ENCODE measurements at places on chromosomes 3 and 15.

- DNase-seq, result no peak
These were observed 158.6 kb upstream of the NR2E3 start for GRCh38 chr15:71651750-71652186.

DNA sequence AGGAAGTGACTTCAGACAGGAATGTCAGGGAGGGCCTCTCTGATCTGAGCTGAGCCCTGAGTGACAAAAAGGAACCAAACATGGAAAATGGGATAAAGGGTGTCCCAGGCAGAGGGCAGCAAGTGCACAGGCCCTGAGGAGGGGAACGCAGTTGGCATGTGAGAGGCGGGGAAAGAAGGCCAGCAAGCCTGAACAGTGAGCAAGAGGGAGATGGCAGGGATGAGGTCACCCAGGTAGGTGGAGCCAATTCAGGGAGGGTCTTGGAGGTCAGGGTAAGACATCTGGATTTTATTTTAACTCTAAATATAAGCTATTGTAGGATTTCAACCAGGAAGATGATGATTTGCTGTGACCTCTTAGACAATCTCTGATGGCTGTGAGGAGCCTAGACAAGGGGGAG, 167.7 kb downstream of the LRTM1 start:
- no peak for DNase-seq

DNA sequence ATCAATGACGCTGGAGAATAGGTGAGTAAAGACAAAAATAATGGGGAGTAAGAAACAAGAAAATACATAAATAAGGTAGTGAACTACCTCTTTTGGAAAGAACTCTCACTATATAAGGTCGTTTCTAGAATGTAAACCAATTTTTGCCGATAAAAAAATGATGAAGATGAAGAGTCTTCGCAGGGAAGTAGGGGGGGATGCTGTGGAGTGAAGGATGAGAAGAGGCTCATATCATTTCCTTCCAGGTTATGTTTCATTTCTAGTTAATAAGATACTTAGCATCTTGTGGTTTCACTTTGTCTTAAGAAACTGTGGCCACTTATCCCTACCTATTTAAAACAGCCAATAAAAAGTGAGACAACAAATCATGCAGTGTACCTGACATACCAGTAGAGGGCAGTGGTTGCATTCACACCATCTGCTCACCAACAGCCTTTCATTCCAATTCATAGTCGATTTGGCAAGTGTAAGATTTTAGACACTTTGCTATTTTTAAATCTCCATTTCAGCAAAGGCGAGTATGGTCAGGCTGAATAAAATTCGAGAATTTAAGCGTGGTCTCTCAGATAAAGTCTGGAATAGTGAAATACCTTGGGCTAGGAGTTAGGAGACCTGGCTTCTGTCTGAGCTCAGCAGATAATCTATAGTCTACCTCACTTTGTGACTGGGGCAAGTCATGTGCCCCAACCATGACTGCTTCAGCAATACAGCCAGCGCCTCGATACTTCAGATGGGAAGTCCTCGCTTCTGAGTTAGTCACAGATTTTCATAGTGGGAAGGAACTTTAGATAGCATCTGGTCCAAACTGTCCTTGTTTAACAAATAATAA, 28.9 kb upstream of the ICE2 start:
- DNase-seq, result peak; percentile 83

DNA sequence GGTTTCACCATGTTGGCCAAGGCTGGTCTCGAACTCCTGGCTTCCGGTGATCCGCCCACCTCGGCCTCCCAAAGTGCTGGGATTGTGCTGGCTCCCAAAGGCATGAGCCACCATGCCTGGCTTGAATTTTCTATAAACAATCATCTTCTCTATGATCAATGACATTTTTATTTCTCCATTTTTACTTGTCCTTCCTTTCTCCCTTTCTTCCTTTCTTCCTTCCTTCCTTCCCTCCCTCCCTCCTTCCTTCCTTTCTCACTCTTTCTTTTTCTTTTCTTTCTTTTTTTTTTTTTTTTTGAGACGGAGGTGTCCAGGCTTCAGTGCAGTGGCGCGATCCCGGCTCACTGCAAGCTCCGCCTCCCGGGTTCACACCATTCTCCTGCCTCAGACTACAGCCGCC, 8.6 kb upstream of the KPNA1 start:
- DNase-seq, result no peak

DNA sequence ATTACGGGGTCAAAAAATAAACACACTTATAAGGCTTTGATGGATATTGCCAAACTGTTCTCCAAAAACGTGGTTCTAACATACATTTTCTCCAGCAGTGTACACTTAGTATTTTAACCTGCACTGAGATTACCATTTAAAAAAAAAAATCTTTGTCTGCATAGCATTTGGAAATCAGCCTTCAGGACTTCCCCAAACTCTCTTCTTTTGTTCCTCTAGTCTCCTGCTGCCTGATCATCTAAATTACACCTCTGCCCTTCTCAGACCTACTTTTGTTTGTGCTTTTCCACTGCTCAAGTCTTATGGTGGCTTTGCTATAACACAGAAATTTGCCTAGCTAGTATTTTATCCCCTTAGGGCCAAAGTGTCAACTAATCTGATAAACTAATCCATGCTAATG, 3.8 kb downstream of the NCEH1 start:
- DNase-seq, result no peak

GRCh38 chr3:106540743-106541142, 671.9 kb upstream of the CBLB start:
- no peak for DNase-seq

- no peak for DNase-seq
These were observed 243.2 kb upstream of the LRRN1 start for GRCh38 chr3:3556078-3556477.

DNA sequence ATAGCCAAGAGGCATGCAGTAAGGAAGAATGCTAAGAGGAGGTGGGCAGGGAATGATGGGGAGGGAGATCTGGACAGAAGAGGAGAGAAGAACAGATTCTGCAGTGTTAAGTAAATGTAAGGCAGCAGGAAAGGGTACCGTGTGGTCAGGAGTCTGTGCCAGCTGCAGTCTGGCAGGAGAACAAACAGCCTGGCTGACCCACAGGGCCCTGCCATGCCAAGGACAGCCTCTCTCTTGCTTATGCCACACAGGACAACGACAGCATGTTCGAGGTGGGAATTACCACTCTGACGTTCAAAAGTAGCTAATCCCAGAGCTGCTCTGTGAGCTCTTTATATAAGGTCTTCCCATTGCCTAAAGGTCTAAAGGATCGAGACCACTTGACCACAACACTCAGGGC, 31.3 kb downstream of the DAPK2 start:
- no peak for DNase-seq

GRCh38 chr3:26713091-26713490, 90.5 kb downstream of the LRRC3B start:
- no peak for DNase-seq

GRCh38 chr3:147000274-147000673, 395.1 kb upstream of the PLSCR5 start:
- no peak for DNase-seq

GRCh38 chr3:189718215-189718614, 87.0 kb downstream of the TP63 start:
- no peak for DNase-seq

DNA sequence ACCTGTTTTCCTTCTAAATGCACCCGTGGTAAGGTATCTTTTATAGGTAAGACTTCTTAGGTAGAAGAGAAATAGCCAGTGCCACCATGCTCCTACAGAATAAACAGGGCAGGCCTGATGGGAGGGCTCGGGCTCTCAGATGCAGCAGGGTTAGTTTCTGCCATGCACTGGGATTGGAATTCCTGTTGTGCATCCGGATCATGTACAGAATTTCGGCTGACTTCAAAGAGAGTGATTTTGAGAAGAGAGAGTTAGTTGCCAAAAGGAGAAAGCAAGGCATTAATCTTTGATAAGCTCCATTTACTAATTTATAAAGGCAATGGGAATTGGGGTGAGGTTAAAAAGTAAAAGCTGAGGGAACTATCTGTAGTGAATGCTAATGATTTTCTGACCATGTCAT, 211.2 kb downstream of the WDR72 start:
- no peak for DNase-seq

DNA sequence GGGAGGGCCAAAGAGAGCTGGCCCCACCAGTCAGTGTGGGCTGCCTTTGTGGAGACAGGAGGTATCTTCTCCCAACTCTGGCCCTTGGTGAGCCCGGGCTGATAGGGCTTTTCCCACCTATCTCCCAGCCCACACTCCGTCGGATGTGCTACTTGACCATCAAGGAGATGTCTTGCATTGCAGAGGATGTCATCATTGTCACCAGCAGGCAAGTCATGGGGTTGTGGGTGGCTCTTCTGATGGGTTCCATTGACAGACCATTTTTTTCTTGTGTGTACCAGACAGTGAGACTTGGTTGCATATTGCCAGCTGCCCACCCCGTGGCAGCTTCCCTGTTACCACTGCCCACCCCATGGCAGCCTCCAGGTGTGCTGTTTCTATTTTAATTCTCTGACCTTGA, 3.3 kb downstream of the COPG1 start:
- DNase-seq, result no peak

GRCh38 chr3:162769564-162769963, 1273.0 kb downstream of the OTOL1 start:
- DNase-seq, result no peak

DNA sequence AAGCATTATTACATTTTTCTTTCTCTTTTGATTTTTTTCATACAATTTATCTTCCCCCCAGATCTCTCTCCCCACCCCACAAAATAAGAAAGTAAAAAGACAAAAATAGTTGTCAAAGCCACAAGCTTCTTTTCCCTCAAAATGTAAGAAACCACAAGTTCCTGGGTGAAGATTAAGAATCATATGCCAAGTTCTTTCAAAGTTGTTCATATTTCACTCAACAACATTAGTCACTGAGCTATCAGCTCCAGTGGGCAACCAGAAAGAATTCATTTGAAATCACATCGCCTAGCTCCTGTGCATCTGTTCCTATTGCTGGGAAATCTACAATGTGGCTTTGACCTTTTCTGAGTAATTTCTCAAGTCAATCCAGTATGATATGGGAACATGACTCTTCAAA, 681.6 kb upstream of the ARPP21 start:
- DNase-seq, result no peak

Data from CD8-positive, alpha-beta T cell (primary cell).